Spleen (tissue), 13 donors: ENCODE measurements at places on chromosomes 6 and 20. TPM values are rescaled to one million over a fixed set of nuclear protein-coding genes. Genes with fewer than 3 reads are reported as not detected.

DNA sequence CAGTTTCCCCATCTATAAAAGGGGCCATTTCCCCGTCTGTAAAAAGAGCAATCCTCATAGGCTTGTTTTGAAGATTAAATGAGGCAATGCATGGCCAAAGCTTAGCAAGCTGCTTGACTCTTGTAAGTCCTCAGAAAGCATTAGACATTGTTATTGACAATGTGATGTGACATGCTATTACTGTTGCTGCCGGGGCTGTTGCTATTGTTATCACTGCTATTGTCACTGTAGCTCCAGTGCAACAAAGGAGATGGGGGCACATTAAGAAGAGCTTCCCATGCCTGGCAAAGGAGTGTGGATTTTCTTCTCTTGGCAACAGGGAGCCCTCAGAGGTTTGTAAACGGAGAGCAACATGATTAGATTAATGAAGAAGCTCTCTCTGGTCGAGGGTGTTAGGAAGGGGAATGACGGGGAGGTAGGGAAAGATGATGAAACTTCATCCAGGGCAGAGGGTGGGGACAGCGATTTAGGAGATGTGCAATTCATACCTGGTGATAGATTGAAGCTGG, 33.1 kb upstream of the FAM83D start:
- no peak for DNase-seq
- no peaks in the 10 kb centered on the region for H3K36me3 ChIP-seq
- no peak overlapping the region for H3K4me3 ChIP-seq
- peaks cover 27% of the 10 kb centered on the region for H3K4me1 ChIP-seq
- H3K27me3 ChIP-seq = no peaks in the 10 kb centered on the region

EDN1 gene
- 7.8 TPM for total RNA-seq

GRCh38 chr20:21031666-21032065, 74.5 kb downstream of the LINC00237 start:
- no peaks in the 10 kb centered on the region for H3K27me3 ChIP-seq
- no peak for DNase-seq
- H3K4me1 ChIP-seq = no peaks in the 10 kb centered on the region
- no peak overlapping the region for H3K4me3 ChIP-seq
- no peak overlapping the region for H3K27ac ChIP-seq
- no peaks in the 10 kb centered on the region for H3K36me3 ChIP-seq

VSTM2L gene
- 38.0 TPM for total RNA-seq

- H3K4me3 ChIP-seq = no peak overlapping the region
- H3K36me3 ChIP-seq = no peaks in the 10 kb centered on the region
- DNase-seq = no peak
Measured at GRCh38 chr6:24540197-24540596, 45.4 kb downstream of the ALDH5A1 start.

DNA sequence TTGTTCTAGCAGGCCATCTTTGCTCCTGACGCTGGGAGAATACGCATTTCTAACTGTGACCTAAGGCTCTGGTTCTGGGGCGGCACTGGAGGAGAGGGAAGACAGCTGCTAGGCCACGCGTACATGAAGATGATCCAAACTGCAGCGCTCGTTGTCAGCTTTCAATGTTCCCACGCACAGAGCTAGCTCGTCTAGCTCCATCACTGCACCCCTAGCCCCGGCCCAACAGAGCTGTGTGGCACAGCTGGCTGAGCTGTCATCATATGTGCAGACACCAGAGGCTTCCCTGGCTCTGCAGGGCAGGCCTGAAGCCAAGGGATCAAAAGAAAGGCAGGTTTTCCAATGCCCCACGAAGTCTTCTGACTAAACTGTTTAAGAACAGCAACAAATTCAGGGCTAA, 124.7 kb downstream of the IRF4 start:
- H3K36me3 ChIP-seq = no peaks in the 10 kb centered on the region
- H3K4me3 ChIP-seq = no peak overlapping the region
- DNase-seq = no peak
- H3K27ac ChIP-seq = no peak overlapping the region
- H3K27me3 ChIP-seq = no peaks in the 10 kb centered on the region

NR2E1 gene
- not detected for total RNA-seq

DNA sequence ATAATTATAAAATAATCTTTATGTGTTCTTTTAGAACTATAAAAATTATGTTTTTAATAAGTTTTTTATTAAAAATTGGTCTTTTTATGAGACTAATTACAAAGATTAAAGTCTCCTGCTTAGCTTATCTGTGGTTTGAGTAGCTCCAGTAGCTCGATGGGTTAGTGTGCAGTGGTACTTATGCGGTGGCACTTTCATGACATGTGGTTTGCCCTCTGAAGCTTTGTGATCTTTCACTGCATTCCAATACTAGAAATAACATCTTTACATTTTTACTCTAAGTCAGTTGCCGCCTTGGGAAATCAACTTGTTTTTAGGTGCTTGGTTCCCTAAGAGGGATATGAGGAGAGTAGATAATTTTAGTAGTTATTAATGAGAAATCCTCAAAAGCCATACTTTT, 699.5 kb upstream of the FLRT3 start:
- H3K4me3 ChIP-seq = no peak overlapping the region
- no peak overlapping the region for H3K27ac ChIP-seq
- DNase-seq = no peak
- no peaks in the 10 kb centered on the region for H3K36me3 ChIP-seq

DNA sequence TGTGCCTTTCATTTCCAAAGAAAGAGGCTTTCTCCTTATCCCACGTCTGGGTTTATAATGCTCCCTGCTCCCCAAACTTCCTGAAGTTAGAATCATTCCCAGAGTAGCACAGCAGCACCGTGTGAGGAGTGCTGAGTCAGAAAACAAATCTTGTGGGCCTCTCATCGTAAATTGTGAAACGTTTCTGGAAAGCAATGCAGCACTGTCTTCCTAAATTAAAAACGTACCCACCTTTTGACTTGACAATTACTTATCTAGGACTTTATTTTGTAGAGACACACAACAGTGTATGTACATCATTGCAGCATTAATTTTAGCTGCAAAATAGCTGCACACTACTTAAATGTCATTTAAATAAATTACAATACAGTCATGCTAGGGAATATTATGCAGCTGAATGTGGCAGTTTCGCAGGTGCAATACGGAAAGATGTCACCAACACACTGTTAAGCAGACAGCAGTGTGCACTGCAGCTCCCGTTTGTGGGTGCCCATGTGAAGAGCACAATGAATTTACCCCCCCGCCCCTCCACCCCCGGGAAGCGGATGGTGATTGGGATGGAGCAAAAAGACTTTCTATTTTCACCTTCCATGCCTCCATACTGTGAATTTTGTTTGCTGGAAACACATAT, 30.8 kb downstream of the RRBP1 start:
- H3K27ac ChIP-seq = peak overlapping the region; percentile 64
- H3K36me3 ChIP-seq = peaks cover 3% of the 10 kb centered on the region
- no peak overlapping the region for H3K4me3 ChIP-seq
- H3K4me1 ChIP-seq = peaks cover 36% of the 10 kb centered on the region
- no peaks in the 10 kb centered on the region for H3K27me3 ChIP-seq

DNA sequence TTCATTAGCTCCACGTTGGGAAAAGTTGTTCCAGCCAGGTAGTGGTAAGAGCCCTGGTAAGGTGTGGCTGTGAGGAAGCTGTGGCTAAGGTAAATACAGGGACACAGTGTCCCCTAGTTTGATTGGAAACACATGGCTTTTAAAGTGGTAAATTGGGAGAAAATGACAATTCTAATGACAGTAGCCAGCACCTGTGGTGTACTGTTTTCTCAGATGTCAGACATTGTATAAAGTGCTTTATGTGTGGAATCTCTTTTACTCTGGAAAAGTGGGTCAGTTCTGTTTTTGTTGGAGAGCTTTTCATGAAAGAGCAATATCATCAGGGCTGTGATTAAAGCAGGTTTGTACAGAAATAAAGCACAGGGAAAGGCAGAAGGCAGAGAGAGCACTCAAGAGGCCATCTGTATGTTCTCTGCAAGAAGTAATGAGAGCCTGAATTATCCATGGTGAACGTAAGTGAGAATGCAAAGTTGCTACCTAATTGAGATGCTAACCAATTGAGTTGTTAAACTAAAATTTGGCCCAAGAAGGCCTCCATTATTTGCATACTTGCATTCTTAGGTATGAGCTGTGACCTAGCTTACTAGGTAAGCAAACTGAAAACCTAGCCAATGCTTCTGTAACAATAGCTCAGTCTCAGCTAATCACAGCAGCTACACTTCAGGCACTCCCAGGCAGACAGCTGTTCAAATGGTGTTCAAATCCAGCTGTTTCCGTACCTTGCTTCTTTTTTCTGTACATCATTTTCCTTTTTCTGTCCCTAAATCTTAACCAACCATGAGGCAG, 28.2 kb downstream of the MRAP2 start:
- H3K4me3 ChIP-seq = no peak overlapping the region
- H3K27ac ChIP-seq = no peak overlapping the region
- no peaks in the 10 kb centered on the region for H3K27me3 ChIP-seq

DNA sequence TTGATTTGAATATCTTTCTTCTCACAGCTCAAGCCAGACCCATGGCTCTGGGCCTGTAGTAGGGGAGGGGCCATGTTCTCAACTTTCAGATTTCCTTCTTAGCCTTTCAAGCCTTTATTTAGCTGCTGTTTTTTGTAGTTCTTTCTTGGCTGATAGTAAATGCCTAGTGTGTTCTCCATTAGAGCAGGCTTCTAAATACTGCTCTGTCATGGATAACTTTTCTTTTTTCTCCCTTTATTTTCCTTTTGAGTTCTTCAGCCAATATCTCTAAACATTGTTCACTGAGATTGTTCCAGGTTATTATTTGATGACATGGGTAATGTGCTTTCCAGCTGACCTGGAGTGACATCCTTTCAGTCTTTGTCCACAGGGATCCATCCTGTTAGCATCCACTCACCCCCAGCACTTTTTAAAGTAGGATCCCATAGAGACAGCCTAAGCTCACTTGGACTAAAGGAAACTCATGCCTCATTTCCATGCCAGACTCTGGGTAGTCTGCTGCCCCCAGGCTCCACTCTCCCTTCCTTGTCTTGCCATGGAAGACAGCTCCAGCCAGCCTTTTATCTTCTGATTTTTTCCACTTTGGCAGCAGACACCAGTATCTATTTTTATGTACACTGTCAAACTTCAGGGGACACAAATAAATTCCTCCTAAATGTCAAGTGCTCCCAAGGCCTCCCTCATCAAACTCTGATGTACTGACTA, 645.6 kb downstream of the RNF144B start:
- H3K27ac ChIP-seq = no peak overlapping the region
- no peak for DNase-seq
- H3K4me3 ChIP-seq = no peak overlapping the region

DNA sequence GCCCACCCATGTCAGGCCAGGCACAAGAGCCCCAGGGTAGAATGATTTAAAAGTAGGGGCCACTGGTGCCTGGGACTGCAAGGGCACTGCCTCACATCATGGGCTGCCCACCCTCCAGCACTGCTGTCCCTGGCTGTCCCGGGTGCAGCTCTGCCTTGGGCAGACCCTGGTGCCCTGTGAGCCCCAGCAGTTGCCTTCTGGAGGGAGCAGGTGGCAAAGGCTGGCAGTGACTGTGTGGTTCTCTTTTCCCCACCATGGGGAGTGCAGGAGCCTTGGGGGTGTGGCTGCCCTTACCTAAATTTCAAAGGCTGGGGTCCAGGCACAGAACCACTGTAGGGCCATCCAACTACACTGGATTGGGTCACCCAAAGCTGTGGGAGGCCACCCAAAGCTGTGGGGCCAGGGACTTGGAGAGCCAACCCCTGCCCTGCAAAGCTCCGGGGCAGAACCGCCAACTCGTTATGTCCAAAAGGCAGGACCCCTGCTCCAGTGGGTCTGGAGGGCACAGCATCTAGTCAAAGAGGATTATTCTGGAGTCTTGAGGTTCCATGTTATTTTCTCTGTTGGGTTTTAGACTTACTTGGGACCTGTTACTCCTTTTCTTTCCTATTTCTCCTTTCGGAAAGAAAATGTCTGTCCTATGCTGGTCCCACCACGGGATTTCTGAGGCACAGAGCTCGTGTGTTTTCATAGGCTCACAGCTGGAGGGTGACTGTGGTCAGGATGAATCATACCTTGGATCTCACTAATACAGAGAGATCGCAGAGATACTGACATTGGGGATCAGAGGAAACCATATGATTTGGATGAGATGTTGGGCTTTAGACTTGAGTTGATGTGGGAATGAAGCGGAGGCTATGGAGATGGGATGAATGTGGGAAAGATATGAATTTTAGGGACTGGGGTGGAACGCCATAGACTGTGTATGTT, 65.3 kb downstream of the RAMACL start:
- no peaks in the 10 kb centered on the region for H3K4me1 ChIP-seq
- no peak overlapping the region for H3K4me3 ChIP-seq
- no peak for DNase-seq
- H3K27ac ChIP-seq = no peak overlapping the region
- H3K27me3 ChIP-seq = no peaks in the 10 kb centered on the region

MAK gene
- 0.89 TPM for total RNA-seq

CD109 gene
- total RNA-seq = 3.2 TPM

ALDH5A1 gene
- total RNA-seq = 11.5 TPM

DNA sequence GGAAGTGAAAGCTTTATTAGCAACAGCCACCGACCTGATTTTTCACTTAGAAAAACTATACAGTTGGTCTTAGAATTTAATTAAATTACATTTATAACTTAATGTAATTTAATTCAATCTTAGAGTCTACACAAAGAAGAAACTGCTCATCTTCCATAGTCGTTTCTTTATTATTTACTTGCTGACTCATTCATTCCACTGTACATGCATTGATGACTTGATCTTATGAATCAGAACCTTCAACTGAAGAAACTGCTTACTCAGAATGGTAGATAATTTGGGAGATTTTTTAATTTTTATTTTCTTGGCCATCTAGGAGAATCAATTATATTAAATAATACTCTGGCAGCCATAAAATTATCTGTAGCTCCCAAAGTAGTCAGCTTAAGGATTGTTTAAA, 1021.6 kb upstream of the FLRT3 start:
- no peak for DNase-seq
- no peak overlapping the region for H3K4me3 ChIP-seq
- no peaks in the 10 kb centered on the region for H3K27me3 ChIP-seq
- no peak overlapping the region for H3K27ac ChIP-seq
- no peaks in the 10 kb centered on the region for H3K36me3 ChIP-seq

- no peaks in the 10 kb centered on the region for H3K4me1 ChIP-seq
- H3K36me3 ChIP-seq = no peaks in the 10 kb centered on the region
- no peak overlapping the region for H3K27ac ChIP-seq
- no peak for DNase-seq
Measured at GRCh38 chr20:22472447-22473100, 111.8 kb downstream of the FOXA2 start.

MOXD1 gene
- 5.7 TPM for total RNA-seq

SMLR1 gene
- not detected for total RNA-seq

THBD gene
- total RNA-seq = 54.9 TPM

SYCP2 gene
- 9.1 TPM for total RNA-seq
